ENCODE measurements at places on chromosomes 11 and 22.

DNA sequence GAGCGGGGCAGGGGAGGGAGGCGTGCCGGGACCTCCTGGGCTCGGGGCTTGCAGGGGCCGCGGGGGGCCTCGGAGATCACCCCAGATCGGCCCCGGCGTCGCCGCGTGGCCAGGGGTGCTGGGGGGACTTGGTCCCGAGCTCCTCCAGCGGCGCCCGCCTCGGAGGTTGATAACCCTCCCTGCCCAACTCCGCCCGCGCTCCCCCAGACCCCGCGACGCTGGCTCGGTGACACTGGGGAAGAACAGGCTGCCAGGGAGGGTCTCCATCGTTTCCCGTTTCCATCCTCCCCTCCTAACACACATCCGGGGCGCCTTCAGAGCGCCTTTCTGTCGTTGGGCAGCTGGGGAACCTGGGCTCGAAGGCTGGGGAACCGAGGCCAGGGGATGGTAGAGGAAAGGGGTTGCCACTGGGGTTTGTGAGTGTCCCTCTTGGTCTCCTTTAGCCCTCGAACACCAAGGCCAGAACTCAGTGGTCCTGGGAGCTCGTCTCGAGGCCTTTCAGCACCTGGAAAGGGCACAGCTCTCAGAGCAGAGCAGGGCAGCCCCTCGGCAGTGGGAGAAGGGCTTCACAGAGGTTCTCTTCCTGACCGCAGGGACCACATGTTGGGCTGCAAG lies 431 bp downstream of the SLC37A2 start:
- DNase-seq, result no peak

GRCh38 chr22:20647586-20648305 lies 126.2 kb upstream of the SERPIND1 start:
- DNase-seq, result no peak

DNA sequence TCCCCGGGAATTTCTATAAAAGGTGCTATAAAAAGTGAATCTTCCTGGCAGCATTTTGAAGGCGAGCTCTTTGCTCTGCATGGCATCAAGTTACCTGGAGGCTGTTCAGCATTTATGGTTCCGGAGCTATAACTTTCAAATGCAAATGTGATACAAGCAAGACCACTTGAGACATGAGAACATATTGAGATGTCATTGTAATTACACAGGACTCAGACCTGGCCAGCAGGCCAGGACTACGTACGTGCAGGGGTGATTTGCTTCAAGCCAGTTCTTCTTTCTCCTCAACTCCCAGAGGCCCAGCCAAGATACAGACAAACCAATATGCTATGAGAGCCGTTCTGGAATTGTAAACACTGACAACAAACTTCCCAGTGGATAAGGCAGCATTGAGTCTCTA lies 227.4 kb upstream of the FAT3 start:
- DNase-seq, result no peak

DNA sequence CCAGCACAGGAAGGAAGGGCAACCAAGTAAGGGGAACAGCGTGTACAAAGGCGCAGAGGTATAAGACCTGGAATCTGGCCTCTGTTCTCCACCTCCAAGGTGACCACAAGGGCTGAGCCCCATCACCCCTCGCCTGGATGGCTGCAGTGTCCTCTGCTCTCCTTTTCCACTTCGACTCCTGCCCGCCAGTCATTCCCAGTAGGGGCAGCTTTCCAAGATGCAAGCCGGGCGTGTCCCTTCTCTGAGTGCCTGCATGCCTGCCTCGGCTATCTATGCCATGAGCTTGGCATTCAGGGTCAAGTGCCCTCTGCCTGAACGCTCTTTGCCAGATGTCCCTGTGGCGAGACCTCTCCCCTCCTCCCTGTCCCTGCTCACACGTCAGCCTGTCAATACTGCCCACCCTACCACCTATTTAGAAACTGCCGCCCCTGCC lies 17.0 kb downstream of the FADS3 start:
- no peak for DNase-seq

GRCh38 chr11:8756201-8756600 lies 73.6 kb downstream of the RPL27A start:
- no peak for DNase-seq

DNA sequence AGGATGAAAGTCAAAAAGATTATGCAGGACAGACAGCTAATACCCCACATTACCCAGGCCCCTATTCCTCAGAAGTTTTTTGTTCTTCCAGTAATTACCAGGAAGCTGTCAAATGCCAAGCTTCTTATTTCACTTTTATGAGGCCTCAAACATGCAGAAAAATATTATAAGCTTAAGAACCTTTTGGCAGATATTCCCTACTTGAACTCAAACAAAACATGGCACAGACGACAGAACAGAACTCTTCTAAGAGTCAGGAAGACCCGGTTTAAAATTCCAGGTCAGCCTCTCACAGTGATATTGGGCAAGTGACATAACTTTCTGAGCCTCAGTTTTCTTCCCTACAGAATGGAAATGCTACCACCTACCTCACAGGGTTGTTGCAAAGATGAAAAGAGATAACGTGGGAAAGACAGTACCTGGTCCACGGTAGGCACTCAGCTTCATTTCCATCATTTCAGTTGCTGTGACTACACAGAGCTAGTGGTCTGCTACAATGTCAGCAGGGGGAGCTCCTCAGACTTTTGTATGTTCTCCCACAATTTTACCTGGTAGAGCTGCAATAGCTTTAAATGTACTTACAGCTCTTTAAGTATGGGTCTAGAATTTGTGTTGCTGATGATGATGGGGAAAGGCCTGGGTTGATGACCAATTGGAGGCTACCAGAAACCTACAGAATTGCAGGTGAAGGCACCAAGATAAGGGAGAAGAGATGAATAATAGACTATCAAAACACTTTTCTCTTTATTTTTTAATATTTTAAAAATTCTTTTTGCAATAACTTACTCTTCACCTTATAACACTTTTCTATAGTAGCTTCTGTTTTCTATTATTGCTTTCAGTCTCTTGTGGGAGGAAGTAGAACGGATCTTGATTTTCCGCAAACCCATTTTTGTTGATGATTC lies 98.3 kb upstream of the CHRM4 start:
- peak; percentile 41 for DNase-seq

DNA sequence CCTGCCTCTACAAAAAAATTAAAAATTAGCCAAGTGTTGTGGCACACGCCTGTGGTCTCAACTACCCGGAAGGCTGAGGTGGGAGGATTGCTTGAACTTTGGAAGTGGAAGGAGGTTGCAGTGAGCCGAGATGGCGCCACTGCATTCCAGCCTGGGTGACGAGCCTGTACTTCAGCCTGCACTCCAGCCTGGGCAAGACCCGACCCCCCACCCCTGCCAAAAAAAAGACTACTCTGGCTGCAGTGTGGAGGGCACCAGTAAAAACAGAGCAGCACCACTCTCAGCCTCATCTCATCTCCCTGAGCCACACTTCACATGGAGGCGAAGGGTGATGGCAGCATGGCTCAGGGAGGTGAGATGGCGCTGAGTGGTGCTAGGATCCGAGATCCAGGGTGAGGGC lies 50.3 kb upstream of the THY1 start:
- no peak for DNase-seq

GRCh38 chr22:23237201-23237798 lies 57.0 kb downstream of the BCR start:
- peak; percentile 85 for DNase-seq

DNA sequence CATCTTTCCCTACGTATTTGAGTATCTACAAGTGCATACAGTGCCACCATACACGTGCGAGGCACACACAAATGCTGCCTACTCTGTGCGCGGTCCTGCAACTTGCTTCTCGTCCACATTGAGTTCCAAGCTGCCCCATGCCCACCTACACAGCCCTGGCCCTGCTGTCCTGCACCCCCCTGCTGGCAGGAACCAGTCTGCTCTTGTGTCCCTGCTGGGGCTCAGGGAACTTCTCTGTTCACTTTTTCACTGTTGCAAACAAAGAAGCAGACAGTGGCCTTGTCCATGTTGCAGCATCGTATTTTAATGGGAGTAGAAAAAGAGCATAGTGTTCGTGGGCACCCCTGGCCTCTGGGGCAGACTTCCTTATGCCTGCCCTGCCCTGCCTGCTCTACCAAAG lies 14.0 kb downstream of the CPT1A start:
- DNase-seq, result no peak

DNA sequence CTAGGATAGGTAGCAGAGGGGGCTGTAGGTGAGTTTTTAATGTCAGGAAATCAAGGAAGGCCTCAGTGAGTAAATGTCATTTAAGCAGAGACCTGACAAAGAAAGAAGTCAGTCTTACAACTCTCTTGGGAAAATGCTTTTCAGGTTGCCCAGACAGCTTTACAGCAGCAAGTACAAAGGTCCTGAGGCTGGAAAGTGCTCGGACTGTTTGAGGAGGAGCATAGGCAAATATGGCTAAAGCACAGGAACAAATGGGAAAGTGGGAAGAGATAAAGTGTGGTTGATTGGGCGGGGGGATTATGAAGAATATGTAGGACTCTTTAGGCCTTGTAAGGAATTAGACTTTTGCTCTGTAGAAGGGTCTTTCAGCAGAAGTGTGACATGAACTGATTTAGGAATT lies 125.4 kb downstream of the ARHGAP42 start:
- no peak for DNase-seq

- DNase-seq, result no peak
Observed at GRCh38 chr11:134560066-134560465, 148.0 kb upstream of the B3GAT1 start.

DNA sequence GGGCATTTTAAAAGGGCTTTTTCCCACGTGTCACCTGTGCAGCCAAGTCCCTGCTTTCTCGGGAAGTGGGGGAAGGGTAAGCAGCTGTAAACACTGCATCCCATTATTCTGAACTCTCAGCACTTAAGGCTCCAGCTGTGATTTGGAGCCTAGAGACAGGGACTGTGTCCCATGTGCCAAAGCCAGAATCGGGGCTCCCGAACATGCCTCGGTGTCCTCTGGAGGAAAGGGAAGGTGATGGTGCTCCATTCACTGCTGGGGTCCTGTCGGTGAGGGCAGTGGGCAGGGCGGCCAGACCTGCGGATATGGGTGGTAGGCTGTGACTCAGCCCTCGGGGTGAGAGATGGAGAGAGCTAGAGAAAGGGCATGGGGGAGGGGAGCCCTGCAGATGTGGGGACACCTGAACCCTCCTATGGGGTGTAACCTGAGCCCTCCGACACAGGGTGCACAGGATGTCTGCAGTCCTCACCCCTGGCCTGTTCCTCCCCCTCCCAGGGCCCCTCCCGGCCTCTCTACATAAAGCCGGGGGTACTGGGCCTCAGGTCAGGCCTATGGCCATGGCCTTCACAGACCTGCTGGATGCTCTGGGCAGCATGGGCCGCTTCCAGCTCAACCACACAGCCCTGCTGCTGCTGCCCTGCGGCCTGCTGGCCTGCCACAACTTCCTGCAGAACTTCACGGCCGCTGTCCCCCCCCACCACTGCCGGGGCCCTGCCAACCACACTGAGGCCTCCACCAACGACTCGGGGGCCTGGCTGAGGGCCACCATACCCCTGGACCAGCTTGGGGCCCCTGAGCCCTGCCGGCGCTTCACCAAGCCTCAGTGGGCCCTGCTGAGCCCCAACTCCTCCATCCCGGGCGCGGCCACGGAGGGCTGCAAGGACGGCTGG lies 31.8 kb downstream of the CAPN1 start:
- DNase-seq, result no peak

GRCh38 chr22:45672564-45673481 lies 1.2 kb downstream of the ATXN10 start:
- DNase-seq, result no peak

- no peak for DNase-seq
Observed at GRCh38 chr11:115848080-115848479, 343.9 kb upstream of the CADM1 start.

DNA sequence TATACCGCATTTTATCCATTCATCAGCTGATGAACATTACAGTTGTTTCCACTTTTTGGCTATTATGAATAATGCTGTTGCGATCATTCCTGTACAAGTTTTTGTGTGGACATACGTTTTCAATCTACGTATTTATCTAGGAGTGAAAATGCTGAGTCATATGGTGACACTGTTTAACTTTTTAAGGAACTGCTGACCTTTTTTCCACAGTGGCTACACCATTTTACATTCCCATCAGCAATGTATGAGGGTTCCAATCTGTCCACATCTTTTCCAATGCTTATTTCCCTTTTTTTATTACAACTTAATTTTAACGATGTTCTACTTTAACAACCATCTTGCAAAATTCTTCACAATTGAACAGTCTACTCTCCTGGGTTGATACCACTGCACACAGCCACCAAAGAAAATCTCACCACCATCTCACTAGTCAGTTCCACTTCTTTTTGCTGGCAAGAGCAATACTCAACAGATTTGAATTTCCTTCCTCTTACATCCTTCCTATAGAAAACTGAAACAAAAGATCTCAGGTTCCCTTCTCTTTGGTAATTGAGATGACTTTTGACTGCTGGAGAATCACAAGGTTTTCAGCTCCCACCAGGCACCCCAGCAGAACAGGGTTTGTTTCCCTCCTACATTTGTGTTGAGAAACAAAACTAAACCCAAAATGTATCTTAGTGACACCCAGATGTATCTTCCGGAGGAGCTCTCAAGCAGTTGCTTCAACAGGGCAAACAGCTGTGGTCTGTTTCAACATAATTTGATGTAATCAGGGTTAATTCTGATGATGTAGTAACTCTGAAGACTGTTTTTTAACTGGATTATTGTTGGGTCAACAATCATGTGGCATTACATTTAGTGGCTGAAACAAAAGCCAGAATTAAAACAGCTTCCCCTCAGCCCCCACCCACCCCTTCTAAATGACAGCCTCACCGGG lies 7.0 kb upstream of the GAB2 start:
- DNase-seq, result no peak

- no peak for DNase-seq
Observed at GRCh38 chr22:45964926-45965527, 11.9 kb downstream of the WNT7B start.

DNA sequence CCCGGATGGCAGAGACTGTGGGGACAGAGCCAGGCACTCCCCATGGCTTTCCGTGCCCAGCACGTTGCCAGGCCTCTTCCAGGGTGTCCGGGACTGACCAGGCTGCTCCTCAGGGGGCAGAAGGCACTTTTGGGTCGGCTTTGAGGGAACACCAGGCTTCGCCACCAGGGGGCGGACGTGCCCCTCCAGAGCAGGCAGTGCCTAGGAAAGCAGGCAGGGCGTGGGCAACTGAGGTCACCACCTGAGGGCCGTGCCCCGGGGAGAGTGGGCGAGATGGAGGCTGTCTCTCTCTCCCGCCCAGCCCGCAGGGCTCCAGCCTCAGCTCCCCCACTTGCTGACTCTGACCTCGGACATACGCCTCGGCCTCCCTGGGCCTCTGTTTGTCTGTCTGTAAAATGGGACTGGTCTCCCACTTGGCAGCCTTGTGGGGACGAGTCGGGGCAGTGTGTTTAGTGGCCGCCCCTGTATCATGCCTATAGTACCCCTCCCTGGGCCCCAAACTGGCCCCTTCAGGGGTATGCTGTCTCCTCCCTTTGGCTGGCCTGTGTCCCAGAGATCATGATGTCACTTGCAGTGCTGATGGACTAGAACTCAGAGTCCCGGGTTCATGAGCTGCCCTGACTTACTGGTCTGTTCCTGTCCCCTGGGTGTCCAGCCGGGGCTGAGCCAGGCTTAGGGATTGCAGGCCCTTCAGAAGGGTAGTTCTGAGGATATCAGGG lies 4.4 kb upstream of the PRR5 start:
- DNase-seq, result no peak

GRCh38 chr11:64542172-64543125 lies 48.6 kb upstream of the SLC22A12 start:
- DNase-seq, result no peak

GRCh38 chr22:40552070-40552469 lies 84.4 kb downstream of the MRTFA start:
- no peak for DNase-seq

- no peak for DNase-seq
Observed at GRCh38 chr22:29607426-29607825, 4.0 kb downstream of the NF2 start.

GRCh38 chr22:38638216-38638615 lies 18.0 kb downstream of the FAM227A start:
- DNase-seq, result no peak

- no peak for DNase-seq
Observed at GRCh38 chr22:25645266-25645665, 80.8 kb downstream of the GRK3 start.

All from NCI-H1092 (cell line).